KG1 (cell line): ENCODE measurements at places on chromosomes 7 and 10.

DNA sequence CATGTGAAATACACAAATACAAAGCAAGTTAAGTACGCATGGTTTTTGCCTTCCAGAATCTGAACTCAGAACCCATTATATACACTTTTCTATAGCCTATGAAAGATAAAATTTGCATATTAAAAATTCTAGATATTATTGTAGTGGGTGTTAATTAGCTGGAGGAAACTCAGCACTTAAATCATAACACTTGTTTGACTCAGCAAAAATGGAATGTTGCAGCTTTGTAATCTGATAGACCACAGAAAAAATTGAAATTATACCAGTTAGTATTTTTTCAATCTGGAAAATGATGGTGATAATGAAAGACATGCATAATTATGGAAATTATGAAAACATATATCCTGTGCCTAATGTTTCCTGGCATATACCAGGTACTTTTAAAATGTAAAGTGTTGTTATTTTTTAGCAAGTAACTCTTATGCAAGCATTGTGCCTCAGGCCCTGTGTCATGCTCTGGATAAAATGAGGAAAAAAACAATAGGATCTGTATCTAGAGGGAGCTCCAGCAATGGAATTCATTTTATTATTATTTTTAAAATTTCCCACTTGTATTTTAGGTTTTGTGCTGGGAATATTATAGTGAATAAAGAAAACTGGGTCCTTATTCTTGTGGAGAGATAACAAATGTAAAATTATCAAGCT lies 490.4 kb upstream of the SEMA3A start:
- no peak for DNase-seq

GRCh38 chr10:121956111-121957061 lies 18.6 kb downstream of the NSMCE4A start:
- DNase-seq, result no peak

DNA sequence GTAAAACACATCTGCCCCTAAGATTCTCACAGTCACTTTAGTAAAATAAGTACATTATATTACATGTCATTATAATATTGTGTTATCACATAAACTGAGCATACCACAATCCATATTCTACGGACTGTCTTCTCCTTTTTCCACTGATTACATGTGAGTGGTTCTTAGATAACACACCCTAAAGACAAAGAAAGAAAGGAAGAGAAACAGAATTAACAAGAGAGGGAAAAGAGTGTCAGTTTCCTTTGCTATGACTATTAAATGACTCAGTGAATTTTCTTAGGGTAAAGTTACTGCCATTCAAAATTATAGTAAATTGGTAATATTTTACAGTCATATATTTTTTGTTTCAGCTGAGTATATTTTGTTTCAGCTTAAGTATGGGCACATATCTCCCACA lies 268.3 kb downstream of the TWIST1 start:
- DNase-seq, result no peak

- DNase-seq, result no peak
Observed at GRCh38 chr10:33046792-33047191, 88.8 kb upstream of the ITGB1 start.

GRCh38 chr10:73788864-73789658 lies 3.7 kb downstream of the ZSWIM8 start:
- DNase-seq, result no peak

DNA sequence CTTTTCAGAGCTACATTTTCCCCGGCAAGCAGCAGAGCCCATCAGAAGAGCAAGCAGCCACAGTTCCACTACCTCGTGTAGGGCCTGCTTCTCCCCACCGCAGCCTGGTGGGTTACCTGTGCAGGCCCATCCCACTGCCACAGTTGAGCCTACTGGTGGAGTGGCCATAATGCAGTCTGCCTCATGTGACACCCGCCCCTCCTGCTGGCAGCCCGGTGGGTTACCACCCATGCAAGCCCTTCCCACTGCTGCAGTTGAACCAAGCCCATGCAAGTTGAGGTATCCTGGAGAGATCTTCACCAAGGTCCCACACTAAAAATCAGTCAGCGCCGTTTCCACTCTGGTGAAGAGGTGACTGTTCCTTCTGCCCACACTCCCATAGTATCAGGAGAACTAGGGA lies 32.1 kb upstream of the CNNM1 start:
- no peak for DNase-seq

GRCh38 chr7:17674166-17674942 lies 265.9 kb downstream of the SNX13 start:
- no peak for DNase-seq
